ENCODE measurements at places on chromosomes 4 and X.
A peak's percentile ranks its signal among the peaks of the same experiment; 100 is the strongest.

- DNase-seq, result no peak
These were observed 403.0 kb upstream of the CNKSR2 start for GRCh38 chrX:20971250-20971649.

DNA sequence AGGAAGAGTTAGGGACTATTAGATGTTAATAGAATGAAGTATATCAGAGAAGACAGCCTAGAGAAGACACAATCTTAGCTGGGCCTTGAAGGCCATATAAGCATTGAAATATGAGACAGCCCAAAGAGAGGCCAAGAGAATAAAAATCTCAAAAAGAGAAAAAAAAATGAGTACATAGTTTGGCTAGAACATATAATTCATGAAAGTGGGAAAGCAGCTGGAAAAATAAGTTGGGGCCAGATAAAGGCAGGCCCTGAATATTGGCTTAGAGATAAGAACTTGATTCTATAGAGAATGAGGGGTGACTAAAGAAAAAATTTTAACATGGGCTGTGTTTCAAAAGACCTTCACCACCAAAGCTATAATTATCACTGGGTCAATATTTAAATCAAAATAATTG, 7.4 kb upstream of the UTP3 start:
- DNase-seq, result no peak

GRCh38 chrX:2416851-2417604, 83.7 kb downstream of the DHRSX start:
- DNase-seq, result no peak

DNA sequence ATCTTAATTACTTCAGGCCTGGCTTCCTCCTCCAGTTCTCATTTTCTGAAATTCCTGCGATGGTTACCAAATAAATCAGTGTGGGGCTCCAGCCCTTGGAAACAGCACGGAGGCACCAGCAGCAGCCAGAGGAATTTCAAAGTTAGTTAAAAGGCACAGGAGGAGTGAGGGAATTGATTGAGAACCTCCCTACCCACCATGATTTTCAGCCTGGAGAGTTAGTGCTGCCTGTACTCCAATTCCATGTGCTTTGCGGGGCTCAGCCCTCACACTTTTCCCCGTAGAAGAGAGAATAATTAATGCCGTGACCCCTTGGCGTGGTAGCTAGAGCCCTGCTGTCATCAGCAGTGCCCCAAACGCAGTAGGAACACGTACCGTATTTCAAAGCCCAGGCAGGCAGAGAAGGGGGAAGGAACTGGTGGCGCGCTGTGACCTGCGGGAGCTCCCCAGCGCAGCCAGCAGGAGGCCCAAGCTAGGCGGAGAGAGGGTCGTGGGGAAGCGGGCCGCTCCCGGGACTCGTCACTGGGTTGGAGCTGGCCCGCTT, 84.0 kb upstream of the IGFBP7 start:
- no peak for DNase-seq

- DNase-seq, result no peak
These were observed 168.8 kb upstream of the ZFP42 start for GRCh38 chr4:187826725-187827124.

DNA sequence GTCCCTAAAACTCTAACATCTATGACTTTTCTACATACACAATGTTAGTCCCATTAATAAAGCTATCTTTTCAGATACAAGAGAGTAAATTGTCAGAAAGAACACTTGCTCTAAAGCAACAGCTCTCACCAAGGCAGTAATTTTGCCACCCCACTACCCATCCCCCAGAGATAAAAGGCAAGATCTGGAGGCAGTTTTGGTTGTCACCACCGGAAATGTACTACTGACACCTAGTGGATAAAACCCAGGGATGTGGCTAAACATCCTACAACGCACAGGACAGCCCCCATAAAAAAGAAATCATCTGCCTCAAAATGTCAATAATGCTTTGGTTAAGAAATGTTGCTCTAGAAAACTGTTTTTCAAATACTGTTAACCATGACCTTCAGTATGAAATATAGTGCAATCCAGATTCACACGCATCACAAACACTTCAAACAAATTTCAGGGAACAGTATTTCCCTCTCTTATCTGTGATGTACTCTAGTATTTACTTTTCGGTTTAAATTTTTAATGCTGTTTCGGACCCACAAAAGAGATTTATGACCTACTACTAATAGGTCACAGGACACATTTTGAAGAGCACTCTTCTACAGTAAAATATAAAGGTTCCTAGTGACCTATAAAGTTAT, 5.1 kb downstream of the FBXL5 start:
- DNase-seq, result peak; percentile 7

DNA sequence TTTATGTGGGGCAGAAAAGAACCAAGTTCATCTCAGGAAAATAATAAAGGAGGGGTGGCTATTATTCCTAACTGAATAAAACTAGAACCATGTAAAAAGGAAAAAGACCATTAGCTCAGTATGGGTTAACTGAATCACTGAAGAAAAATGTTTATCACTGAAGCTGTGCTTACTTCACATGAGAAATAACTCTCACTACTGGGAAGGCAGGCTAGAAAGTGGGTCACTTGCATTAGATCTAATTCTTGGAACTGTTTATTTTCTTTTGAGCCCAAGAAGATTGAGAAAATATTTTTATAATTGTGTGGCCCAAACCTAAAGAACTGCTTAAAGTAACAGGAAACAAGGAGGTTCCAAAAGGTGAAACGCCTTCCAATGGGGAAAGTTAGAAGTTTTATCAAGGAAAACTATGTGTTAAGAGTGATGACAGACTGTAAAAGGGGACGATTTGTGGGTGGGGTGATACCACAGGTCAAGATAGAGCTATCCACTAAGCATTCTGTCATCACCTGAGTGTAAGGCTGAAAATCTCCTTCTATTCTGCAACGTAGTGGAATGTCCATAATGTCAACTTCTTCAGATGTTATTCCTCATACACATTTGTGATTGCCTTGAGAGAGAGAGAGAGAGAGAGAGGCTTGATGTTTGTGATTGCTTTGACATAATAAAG, 1083.5 kb downstream of the PCDH7 start:
- DNase-seq, result no peak

- DNase-seq, result no peak
These were observed 408.9 kb downstream of the GLUD2 start for GRCh38 chrX:121456315-121456714.

DNA sequence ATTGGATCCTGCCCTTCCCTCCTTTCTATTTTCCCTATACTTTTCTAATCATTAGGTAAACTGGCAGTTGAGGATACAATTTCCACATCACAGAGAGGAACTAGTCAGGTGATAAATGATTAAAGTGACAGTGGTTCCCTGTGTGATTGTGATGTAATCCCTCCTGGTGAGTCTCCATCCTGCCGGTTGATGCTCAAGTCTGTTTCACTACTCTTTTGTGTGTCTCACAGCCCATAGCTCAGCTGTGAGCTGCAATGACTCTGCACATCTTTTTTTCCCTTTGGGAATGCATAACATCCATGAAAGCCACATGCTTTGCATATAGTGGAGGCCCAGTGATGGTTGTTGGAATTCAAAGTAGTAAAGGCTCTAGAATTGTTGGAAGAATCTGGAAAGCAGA, 60.4 kb downstream of the CCNI start:
- no peak for DNase-seq

DNA sequence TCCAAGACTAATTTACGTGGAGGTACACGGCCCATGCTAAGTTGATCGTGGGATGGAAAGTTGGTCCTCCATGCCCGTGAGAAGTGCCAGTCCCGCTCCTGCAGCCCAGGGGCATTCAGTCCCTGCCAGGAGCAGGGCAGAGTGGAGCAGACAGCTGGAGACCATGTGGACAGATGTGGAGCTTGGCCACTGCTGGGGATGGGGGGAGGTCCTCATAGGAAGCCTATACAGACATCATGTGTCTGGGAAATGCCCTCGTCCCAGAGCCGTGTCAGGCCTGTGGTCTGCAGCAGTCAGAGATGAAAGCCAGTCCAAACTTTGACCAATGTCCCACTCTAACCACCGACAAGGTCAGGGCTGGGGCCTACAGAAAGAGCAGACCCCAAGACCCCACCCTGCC, 118.4 kb downstream of the CPZ start:
- DNase-seq, result no peak

DNA sequence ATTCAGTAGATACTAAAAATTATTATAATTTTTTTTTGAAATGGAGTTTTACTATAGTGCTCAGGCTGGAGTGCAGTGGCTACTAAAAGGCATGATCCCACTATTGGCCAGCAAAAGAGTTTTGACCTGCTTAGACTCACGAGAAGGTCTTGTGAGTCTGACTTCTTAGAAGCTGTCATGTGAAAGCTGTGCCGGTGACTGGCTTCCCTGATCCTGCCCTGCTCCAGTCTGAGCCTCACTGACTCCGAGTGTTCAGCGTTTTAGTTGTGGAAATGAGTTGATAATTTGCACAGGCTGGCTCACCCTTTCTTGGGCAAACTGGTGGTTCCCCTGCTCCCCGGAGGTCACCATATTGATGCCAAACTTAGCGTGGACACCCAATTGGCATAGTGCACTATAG, 16.4 kb upstream of the CXCL8 start:
- no peak for DNase-seq

- no peak for DNase-seq
These were observed 321.4 kb downstream of the EVC2 start for GRCh38 chr4:5386921-5387320.

DNA sequence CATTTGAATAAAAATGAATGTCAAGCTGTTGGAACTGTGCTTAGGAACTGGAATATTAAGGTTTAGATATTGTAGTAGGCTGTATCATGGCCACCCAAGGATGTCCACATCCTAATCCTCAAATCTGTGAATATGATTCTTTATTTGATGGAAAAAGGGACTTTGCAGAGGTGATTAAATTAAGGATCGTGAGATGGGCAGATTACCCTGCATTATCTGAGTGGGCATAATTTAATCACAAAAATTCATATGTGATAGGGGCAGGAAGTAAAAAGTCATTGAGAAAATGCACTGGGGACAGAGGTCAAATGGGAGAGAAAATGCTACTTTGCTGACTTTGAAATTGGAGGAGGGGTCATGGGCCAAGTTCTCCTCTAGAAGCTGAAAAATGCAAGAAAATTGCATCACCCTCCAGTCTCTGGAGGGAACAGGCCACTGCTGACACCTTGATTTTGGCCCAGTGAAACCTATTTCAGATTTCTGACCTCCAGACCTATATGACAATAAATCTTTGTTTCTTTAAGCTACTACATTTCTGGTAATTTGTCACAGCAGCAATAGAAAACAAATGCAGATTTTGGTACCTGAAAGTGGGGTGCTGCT, 521.4 kb downstream of the PCDH7 start:
- no peak for DNase-seq

- DNase-seq, result no peak
These were observed 288.9 kb downstream of the IL1RAPL2 start for GRCh38 chrX:104854790-104855340.

DNA sequence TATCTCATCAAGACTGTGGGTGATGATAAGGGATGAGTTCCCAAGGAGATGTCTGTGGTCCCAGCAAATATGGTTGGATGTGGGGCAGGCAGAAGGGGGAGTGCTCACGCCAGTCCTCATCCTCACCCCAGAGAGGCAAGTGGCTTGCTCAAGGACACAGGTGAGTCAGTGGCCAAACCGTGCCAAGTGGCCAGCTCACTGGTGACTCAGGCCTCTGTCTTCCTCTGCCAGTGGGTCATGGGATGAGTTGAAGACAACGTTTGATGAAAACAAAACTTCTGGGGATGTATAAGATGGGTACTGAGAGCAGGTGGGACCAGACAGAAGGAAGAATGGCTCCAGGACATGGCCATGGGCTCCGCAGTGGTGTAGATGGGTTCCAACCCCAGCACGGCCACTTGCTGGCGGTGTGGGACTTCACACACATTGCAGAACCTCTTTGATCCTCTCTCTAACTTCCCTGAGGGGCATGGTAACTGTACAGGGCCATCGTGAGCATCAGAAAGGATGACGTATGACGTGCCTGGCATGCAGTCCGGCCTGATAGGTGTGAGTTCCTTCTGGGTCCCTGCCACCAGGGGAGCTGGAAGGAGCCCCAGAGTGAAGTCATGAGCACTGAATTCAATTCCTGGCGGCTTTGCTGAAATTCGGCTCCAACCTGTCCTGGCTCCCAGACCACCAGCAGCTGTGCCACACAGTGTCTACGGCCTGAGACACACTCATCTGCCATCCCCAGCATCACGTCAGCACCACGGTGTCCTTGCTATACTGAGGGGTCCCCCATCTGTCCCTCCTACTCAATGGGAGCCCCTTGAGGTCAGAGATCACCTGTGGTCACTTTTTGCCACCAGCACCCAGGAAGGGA, 41.3 kb upstream of the GPR78 start:
- DNase-seq, result no peak

GRCh38 chr4:161728929-161729328, 434.9 kb downstream of the FSTL5 start:
- no peak for DNase-seq

GRCh38 chr4:152063621-152064240, 302.9 kb upstream of the GATB start:
- DNase-seq, result no peak

GRCh38 chr4:4501679-4502078, 40.2 kb downstream of the STX18 start:
- no peak for DNase-seq

DNA sequence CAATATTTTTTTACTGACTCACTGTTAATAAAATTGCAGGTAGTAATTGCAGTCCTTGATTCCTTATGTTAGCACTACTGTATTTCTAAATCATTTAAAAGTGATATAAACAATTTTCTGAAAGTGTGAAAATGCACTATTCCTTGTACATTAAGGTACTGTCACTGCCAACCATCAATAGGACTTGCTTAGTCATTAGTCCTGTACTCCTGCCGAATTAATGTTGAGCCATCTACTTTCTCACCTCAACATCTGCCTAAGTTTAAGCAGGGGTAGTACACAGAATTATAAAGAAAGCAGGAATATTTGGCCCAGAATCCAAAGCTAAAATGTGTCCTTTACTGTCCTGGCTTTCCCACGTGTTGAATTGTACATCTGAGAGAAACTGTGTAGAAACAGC, 87.0 kb upstream of the TRPC3 start:
- no peak for DNase-seq

DNA sequence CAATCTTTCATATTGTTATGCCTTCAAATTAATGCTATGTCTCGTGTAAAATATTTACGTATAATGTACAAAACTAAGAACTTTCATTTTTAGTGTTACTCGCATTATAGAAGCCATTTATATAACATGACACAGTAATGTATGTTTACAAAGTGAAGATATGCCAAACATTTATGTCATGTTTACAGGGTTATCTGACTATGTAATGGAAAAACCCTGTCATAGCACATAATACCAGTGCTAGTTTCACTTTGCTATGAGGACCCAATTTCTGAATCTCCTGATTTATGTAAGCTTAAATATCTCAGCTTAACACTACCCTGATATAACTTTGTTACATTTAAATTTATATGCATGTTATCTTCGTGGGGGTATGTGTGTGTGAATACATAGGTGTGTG, 233.1 kb downstream of the FAT4 start:
- DNase-seq, result no peak

- no peak for DNase-seq
These were observed 42.6 kb downstream of the CXCL1 start for GRCh38 chr4:73911746-73912145.

DNA sequence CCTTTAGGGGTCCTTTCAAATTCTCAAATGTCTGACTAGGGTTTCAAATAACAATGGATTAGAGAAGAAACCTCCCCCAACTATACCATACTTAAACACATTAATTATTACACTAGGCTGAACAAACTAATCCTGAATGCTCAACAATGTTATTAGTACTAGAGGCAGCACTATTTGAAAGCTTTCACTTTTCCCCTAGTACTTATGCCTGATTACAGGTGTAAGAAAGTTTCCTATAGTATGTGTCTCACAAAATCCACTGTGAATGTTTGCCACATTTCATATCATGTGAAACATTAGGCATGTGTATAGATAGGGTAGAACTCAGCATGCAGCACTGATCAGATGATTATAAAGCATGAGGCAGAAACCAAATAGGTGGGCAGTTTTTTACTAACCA, 336.2 kb downstream of the ZNF674 start:
- DNase-seq, result no peak
